ENCODE measurements at places on chromosomes 16 and 17.

DNA sequence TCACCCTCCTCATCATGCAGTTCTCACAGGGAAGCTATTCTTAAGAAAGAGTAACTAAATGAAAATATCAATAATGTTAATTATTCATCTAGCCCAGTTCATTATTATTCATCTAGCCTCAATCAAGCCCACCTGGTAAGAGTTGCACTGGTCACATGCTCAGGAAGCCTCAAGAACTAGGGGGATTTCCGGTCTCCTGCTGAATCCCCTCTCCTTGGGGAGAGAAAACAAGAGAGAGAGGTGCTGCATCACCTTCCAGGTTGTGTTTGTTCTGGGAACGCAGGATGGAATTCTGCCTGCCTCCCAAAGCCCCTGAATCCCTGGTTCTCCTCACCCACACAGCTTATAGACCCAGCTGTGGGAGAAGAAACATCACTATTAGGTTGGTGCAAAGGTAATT, 164.0 kb downstream of the PMP22 start:
- no peak for DNase-seq

GRCh38 chr17:8662076-8662831, 31.7 kb upstream of the MYH10 start:
- DNase-seq: no peak

- DNase-seq: no peak
Observed at GRCh38 chr16:46918905-46919792, 35.0 kb downstream of the GPT2 start.

- no peak for DNase-seq
Observed at GRCh38 chr16:79419148-79419547, 181.4 kb downstream of the MAF start.

DNA sequence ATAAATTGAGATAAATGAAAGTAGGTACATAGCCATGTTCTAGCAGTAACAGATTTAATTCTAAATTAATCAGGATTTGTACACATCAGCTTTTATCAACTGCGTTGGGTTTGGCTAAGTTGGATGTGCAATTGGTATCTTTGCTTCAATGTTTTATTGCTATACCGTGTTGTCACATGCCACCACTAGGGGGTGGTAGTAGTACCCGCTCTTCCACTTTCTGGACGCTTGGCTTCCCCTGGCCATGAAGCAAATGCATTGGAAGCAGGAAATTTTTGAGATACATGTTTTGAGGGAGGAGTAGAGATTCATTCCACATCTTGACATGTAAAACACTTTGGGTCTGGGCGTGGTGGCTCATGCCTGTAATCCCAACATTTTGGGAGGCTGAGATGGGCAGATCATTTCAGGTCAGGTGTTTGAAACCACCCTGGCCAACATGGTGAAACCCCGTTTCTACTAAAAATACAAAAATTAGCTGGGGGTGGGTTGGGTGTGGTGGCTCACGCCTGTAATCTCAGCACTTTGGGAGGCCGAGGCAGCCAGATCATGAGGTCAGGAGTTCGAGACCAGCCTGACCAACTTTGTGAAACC, 58.6 kb downstream of the EMP2 start:
- DNase-seq: no peak

- no peak for DNase-seq
Observed at GRCh38 chr17:33053676-33054075, 62.0 kb downstream of the SPACA3 start.

DNA sequence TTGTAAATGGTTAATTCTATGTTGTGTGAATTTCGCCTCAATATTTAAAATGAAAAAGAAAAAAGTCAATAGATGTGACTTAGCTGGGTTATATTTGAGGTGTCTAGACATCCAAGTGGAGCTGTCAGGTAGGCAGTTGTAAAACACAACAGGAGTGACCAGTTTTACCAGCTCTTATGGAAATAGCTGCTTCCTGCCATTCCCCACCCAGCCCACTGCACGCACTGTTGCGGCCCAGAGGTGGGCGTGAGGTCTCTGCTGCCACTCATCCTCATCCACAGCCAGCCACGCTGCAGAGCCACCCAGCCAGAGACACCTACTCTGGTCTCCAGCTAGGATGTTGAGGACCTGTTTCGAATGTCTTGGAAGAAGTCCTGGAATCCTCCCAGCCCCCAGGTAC, 3.4 kb upstream of the CARD14 start:
- no peak for DNase-seq

- DNase-seq: no peak
Observed at GRCh38 chr17:31491376-31492131, 100.1 kb downstream of the RAB11FIP4 start.

GRCh38 chr16:85634747-85635544, 21.8 kb downstream of the GSE1 start:
- DNase-seq: no peak

GRCh38 chr16:53456625-53457024, 22.4 kb downstream of the RBL2 start:
- DNase-seq: no peak

GRCh38 chr16:25106567-25107465, 4.7 kb upstream of the LCMT1 start:
- peak; percentile 60 for DNase-seq

DNA sequence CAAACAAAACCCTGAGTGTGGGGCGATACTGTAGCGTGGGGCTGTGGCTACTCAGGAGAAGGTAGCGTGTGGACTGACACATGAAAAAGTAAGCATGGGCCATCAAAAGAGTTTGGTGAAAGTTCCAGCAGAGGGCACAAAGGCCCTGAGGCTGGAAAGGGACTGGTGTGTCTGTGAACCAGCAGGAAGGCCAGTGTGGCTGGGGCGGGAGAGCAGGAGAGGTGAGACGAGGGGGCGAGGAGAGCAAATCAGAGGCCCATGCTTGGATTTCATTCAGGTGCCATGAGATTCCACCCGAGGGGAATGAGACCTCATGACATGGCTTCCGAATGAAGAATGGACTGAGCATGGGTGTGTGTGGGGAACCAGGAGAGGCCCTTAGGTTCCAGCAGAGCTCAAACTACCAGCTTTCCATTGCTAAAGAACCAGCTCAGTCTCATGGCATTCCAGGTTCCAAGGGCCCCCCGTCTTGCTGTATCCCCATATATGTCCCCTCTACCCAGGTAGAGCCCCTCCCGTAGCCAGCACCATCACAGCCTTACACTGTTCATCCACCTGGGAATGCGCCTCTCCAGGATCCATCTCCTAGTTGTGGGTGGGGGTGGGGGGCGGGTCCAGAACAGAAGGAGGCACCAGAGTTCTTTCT, 31.1 kb downstream of the TRPV2 start:
- no peak for DNase-seq

DNA sequence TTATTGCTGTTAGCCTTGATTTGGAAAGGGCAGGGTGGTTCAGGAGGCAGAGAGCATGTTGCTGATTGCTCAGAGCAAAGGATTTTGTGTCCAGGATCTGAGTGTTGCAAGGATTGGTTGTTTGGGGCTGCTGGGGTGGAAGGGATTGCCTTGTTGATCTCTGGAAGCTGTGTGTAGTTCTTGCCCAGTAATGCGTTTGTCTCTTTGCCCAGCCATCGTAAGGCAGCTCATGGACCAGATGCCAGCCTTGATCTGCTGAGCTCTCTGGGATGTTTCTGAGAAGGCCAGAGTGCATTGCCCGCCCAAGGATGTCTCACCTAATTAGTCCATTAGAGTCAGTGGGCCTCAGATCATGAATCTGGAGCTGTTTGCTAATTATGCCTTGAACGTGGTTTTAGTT, 33.6 kb downstream of the NKD1 start:
- no peak for DNase-seq

- no peak for DNase-seq
Observed at GRCh38 chr17:11023639-11024479, 186.0 kb upstream of the PIRT start.

DNA sequence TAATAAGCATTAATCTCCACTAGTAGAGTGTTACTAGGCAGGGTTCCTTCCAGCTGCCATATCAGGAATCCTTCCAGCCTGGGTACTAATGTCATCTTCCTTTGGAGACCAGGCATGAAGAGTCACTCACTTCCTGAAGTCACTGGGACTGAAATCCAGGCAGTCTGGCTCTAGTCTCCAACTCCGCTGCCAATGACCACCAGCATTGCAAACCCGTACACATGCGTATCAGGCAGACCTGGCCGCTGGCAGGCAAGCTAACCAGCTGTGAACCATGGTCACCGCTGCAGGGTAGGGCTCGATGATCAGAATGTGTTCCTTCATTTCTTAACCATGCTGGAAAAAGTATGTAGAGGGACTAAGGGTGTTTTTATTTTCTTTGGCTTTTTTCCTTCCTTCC, 255.5 kb downstream of the CDH13 start:
- DNase-seq: no peak

DNA sequence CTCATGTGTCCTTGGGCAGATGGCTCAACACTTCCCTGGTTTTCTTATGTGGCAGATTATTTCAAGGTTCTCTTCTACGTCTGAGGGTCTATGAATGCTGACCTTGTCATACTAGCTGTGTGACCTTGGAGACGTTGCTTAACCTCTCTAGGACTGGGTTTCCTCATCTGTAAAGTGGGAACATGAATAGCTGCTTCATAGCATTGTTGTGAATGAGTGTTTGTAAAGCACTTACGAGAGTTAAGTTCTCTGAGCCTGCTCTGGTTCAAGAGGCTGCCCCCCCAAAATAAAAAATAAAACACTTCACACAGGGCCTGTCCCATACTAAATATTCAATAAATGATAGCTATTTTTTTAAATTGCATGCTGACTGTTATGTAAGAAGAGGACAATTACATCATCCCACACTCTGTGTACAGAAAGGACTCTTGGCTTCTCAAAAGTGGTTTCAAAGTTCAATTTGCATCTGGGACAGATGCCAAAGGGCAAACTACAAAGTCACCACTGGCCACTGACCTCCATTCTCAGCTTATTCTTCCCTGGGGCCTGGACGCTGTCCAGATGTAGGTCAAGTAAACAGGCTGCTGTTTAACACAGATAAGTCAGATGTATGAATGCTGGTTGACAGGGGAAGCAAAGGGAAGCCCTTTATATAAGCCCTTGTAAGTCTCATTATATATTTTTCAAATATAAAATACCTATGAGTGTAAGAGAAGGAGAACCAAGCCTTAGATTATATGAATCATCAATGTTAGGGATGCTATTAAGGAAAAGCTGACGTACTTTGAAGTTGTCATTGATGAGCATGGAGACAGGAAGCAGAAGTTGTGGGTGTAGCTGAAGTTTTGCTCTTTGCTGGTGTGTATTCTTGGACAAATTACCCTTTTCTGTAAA, 15.4 kb upstream of the NDEL1 start:
- no peak for DNase-seq

GRCh38 chr16:84741340-84741830, 41.6 kb downstream of the USP10 start:
- DNase-seq: no peak

- DNase-seq: no peak
Observed at GRCh38 chr16:66706506-66706880, 9.9 kb upstream of the CMTM4 start.

DNA sequence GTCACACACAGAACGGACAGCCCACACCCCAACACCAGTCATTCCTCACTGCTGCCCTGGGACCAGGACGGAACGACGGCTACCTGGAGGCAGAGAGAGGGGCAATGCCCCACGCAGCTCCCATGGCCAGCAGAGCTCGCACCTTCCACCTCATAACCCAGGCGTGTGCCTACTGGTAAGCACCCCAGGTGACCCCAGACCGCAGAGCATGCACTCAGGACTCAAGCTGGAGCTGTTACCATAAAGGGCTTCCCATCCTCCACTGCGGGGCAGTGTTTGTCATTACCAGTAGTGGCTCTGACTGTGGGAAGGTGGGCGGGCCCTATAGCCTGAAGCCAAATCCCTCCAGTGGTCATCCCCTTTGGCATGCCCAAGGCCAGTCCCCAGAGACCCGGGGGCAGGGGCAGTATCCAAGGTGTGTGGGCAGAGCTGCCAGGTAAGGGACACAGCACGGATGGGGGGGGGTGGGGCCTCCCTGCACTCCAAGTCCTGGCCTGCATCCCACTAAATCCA, 4.7 kb upstream of the BCAR1 start:
- DNase-seq: no peak

GRCh38 chr17:69452664-69453260, 38.3 kb downstream of the MAP2K6 start:
- no peak for DNase-seq

DNA sequence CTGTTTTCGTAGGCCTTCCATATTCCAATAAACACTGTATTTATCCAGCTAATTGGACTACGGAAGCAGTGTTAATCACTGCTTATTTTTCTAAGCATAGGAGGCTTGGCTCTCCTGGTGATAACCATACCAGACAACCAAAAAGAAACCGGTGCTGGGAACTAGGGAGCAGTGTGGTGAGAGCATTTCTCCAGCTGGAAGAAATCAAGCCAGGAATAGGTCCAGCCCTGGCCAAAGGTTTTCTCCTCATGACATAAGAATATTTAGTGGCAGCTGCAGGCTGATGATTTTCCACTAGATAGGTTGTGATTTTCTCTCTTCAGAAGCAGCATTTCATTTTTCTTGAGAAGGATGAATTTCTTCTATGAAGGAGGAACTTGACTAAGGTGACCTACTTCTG, 141.5 kb downstream of the TRIM37 start:
- DNase-seq: no peak

DNA sequence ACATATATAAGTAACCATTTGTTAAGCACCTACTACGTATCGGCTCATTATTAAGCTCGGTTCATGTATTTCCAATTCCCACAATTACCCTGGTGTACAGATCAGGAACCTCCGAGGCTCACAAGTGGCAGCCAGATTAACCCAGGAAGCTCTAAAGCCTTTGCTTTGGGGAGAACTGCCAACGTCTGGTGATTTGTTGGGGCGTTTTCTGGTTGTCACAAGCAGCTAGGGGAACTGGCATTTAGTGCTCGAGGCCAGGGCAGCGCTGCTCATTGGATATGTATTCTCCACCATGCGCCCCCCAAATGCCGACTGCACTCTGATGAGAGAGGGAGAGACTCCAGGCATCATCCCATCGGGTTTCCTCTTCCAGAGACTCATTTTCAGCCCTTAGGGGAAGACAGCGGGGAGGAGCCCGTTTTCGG, 541 bp downstream of the ZNF18 start:
- peak; percentile 31 for DNase-seq

DNA sequence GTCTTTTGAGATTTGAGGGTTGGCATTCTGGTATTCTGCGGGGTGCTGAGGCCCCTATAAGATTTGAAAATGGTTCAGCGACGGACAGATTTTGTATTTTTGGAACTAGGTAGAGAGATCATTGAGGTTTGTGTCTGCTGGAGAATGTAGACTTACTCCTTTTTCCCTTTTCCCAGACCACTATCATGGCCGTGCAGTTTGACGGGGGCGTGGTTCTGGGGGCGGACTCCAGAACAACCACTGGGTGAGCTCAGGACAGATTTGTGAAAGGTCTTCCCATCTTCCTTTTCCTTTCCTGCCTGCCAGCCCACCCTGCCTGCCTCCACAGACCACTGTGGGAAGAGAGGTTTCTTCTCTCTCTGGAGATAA, 572 bp downstream of the PSMB6 start:
- no peak for DNase-seq
